ENCODE measurements at places on chromosomes 5 and 9.

DNA sequence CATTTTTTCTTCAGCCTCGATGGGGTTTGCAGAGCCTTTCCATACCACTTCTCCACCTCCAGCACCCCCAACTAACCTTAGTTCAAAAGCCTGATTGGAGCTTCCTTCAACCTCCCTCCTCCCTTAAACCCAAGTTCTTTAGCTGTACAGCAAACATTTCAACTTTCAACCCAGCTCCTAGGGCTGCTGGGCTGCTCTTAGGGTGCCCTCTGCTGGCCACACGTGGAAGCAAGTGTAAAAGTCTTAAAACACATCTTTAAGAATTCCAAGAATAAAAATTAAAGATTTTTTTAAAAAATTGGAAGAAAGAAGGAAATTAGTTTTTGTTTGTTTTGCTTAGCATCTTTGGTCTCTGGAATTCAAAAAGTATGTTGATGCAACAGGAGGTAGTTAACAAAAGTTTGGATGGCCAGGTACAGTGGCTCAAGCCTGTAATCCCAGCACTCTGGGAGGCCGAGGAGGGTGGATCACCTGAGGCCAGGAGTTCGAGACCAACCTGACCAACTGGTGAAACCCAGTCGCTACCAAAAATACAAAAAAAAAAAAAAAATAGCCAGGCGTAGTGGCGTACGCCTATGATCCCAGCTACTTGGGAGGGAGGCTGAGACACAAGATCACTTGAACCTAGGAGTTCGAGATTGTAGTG is 15.5 kb upstream of the HSD17B3 start:
- peak; percentile 32 for DNase-seq

- no peak for DNase-seq
Measured at GRCh38 chr5:134934202-134934601, 29.3 kb downstream of the PCBD2 start.

DNA sequence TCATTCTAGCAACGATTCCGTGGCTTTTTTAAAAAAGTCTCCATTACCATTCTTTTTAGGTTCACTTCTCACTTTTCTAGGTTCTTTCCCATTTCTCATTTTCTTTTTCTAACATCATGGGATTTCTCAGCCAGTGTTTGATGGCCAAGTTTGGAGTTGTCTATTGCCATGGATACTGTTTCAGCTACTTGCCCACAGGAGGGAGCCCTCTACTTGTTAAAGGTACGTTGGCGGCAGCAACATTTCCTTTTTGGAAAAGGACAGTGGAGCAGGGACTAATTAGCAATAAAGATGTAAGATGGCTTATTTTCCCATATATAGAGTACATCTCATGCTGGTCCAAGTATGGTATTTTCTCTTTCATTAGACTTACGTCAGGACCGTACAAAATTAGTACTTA is 2257.5 kb upstream of the C9orf72 start:
- DNase-seq, result no peak

DNA sequence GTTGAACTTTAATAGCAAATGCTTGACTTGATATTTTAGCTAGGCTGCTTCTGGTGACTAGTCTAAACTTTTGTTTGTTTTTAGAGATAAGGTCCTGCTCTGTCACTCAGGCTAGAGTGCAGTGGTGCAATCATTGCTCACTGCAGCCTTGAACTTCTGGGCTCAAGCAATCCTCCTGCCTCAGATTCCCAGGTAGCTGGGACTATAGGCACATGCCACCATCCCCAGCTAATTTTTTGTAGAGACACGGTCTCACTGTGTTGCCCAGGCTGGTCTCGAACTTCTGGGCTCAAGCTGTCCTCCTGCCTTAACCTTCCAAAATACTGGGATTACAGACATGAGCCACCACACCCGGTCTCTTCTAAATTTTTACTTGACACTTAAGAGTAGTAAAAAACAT is 20.7 kb downstream of the CDC37L1 start:
- no peak for DNase-seq

GRCh38 chr5:82821846-82822633 is 255.2 kb downstream of the TMEM167A start:
- no peak for DNase-seq

DNA sequence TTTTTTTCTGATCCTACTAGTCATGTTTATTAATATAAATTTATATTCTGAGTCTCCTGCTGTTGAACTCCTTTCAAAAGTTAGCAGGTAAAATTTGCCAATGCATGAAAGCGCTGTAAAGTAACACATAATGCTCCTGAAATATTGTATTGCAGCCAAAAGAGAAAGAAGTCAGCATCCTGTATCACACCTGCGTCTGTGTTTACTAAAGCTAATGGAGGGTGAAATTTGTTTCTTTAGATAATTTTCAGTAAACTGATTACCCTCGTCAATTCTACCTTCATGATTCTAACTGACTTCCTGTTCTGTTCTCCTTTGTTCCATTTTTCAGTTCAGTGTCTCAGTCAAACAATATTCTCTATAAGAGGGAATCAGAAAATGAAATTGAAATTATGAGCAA is 415.4 kb downstream of the CDH9 start:
- DNase-seq, result no peak
